ENCODE measurements at places on chromosomes 2 and 18.

GRCh38 chr2:182717416-182717815, 1.4 kb downstream of the DNAJC10 start:
- DNase-seq: no peak

DNA sequence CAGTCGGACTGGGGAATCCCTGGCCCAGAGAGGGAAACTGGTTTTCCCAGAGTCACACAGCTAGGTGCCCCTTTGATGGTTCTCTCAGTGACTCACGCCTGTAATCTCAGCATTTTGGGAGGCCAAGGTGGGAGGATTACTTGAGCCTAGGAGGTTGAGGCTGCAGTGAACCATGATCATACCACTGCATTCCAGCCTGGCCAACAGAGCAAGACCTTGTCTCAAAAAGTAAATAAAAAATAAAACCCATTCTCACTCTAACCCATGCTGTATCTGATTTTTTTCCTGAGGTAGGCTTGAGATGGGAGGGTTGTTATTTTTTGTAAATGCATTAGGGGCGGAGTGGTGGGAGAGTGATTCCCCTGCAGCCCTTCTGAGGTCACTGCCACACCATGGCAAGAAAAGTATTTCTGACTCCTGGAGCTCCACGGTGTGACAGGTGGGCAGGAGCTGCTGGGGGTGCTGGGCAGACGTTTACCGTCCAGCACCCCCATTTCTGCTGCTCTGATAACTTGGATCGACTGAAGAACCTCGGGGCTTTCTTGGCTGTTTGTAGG, 60.3 kb downstream of the HPCAL1 start:
- DNase-seq: no peak

DNA sequence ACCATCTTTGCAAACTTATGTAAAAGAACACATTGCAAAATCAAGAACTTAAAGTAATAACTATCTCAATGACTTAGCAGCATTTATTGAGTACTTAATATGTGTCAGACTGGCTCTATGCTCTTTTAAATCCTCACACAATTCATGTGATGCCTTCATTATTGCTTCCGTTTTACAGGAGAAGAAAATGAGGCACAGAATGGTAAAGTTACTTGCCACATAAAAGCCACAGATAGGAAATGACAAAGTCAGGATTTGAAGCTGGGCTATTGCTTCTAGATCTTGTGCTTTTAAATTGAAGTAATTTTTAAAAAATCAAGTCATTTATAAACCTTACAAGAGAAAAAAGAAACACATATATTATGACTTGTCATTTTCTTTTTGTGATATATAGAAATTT, 174.2 kb downstream of the WDR7 start:
- DNase-seq: no peak

- no peak for DNase-seq
Observed at GRCh38 chr2:173092844-173093402, 17.3 kb downstream of the MAP3K20 start.
